Spinal cord (tissue), 10 donors: ENCODE measurements at places on chromosomes 7 and 10. TPM values are rescaled to one million over a fixed set of nuclear protein-coding genes. Genes with fewer than 3 reads are reported as not detected.

- DNase-seq = no peak
These were observed 147.1 kb upstream of the GHITM start for GRCh38 chr10:83991986-83992753.

DNA sequence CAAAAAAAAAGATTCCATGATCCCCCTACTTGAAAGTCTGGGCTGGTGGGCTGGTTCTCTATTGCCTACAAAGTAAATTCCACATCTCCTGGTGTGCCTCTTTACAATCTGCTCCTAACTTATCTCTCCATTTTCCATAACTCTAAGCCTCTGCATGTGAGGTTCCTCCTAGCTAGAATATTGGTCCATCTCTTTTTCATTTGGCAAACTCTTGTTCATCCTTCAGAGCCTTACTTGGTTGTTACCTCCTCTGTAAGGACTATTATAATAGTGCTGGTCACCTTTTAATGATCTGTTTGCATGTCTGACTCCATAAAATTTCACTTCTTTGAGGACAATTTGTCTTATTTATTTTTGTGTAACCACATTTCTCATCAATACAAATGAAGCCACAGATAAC, 1.6 kb upstream of the NRCAM start:
- no peak for DNase-seq

- no peak for DNase-seq
These were observed 504 bp upstream of the TRRAP start for GRCh38 chr7:98877692-98878364.

DNA sequence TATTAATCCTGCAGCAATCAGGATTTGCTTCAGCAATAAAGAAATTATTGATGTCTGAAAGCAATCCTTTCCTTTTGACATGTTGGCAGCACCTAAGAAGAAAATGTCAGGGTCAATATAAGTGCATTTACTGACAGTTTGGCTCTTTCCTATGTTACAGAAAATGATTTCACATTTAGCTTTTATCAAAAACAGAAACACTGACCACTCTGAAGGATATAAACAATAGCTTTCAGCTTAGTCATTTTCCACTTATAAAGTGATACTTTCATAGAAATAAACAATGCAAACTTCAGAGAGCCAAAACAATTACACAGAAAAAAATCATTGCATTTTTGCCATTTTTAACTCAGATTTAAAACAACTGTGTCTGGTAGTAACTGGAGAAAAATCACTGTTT, 325.6 kb upstream of the KAT6B start:
- no peak for DNase-seq

The NPSR1 gene
- 0.59 TPM for total RNA-seq

DNA sequence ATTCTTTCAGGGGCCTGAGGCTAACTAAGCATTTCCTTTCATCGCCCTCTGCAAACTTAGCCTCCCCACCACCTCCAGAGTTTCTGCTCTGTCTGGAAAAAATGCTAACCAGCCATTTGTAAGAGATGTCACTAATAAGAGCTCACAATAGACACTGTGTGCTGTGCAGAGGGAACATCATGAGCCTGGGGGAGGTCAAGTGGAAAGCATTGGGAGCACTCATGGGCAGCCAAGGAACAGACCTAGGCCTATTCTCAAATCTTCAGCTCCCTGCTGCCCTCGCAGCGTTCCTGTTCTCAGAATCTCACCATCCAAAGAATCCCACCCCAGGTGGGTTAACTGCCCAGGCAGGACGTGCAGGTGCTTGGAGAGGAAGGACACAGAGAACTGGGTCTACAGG, 27.1 kb upstream of the GPAM start:
- no peak for DNase-seq

GRCh38 chr7:3979611-3980299, 678.7 kb downstream of the SDK1 start:
- no peak for DNase-seq

The CALML3 gene
- total RNA-seq = not detected

The SFMBT2 gene
- 18.3 TPM for total RNA-seq

The SSC4D gene
- total RNA-seq = 3.1 TPM

GRCh38 chr7:99926321-99926720, 3.1 kb downstream of the GJC3 start:
- no peak for DNase-seq

DNA sequence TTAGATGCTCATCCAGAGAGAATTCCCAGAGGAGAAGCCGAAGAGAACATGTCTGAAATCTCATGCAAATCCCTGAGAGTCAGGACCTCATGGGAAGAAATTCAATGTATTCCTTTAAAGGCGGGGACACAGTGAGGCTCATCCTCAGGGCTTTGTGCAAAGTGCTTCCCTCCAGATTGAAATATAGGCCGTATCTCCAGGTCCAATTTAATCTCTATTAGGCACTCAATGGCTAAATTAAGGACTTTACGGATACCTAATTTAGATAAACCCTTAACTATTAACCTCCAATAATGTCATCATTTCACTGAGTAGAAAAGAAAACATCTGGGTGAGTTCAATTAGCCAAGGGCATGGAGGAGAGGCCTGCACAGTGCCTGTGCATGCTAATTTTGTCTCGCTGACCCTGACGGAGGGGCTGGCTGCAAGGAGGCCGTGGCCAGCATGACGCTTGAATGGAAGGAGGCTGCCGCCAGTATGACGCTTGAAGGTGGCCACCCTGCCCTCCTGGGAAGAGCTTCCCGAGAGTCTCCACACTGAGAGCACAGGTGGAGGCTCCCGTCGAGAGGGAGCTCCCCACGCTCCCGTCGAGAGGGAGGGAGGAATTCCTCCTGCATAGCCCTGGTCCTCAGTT, 287.6 kb downstream of the ADARB2 start:
- DNase-seq = no peak
